ENCODE measurements at places on chromosomes 7 and 10.

GRCh38 chr10:77698267-77698931 is 60.8 kb upstream of the KCNMA1 start:
- no peak for DNase-seq

GRCh38 chr10:25966844-25967243 is 32.8 kb downstream of the MYO3A start:
- no peak for DNase-seq

- no peak for DNase-seq
Observed at GRCh38 chr7:102913826-102914225, 1.0 kb downstream of the LRRC17 start.

GRCh38 chr10:112327678-112328077 is 44.5 kb downstream of the TECTB start:
- no peak for DNase-seq

GRCh38 chr10:90075995-90076394 is 374.6 kb downstream of the KIF20B start:
- no peak for DNase-seq

- DNase-seq, result no peak
Observed at GRCh38 chr7:107560898-107561516, 2.7 kb downstream of the COG5 start.

DNA sequence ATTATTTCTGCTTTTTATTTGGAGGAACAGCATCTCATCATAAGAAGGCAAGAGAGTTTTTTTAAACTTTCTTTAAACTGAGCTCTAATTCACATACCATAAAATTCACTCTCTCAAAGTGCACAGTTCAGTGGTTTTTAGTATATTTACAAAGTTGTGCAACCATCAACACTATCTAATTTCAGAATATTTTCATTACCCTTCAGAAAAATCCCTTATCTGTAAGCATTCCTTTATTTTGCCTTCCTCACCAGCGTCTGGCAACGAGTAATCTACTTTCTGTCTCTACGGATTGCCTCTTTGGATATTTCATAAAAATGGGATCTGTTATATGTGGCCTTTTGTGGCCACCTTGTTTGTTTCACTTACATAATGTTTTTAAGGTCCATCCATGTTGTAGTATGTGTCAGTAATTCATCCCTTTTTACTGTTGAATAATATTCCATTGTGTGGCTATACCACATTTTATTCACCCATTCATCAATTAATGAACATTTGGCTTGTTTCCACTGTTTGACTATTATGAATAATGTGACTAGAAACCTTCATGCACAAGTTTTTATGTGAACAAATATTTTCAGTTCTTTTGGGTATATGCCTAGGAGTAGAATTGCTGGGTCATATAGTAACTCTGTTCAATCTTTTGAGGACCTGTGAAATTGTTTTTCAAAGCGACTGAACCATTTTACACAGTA is 181.5 kb downstream of the TRIL start:
- DNase-seq, result no peak

DNA sequence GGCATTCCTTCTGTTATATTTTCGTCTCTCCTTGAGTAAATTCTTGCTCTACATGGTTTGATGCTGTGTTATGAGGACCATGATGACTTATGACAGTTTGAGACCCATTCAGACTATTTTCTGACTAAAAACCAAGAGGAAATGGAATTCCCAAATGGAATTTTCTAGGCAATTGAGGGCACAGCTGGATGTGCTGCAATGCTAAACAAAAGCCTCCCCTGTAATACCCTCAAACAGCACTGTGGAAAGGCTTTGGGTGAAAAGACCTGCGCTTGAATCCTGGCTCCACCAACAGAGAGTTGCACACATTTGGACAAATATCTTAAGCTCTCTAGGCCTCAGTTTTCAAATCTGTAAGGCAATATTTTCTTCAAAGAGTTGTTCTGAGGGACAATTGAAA is 129.1 kb downstream of the PRKG1 start:
- DNase-seq, result no peak

DNA sequence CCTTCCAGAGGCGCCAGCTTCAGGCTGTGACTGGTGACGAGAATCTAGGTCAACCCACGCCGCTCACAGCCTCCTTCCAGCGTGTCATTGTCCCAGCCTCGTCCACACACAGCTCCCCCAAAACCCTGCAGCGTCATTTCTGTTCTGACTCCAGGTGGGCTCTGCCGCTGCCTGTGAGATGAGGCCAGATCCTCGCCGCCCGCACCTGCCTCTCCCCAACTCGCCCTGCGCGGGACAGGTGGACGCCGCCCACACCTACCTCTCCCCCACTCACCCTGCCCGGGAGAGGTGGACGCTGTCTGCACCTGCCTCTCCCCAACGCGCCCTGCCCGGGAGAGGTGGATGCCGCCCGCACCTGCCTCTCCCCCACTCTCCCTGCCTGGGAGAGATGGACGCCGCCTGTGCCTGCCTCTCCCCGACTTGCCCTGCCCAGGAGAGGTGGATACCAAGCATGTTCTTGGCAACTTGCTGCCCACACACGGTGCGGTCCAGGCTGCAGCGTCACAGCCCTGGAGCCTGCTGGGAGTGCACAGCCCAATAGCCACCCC is 32.0 kb upstream of the CFAP46 start:
- DNase-seq, result no peak

DNA sequence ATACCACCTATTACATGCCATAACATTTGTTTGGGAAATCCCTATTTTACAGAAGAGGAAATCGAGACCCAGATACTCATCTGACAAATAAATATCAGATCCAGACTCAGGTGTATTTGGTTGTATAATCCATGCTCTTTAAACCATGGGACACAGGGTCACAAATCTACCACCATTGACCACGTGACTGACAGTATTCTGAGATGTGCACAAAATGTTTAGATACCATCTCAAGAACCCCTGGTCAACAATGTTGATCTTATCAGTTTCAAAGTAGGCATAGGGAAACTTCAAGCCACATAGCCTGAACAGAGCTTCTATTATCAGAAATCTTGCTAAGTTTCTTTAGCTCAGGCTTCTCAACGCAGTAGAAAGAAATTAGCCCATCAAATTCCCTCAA is 93.6 kb downstream of the ICA1 start:
- DNase-seq, result no peak

- no peak for DNase-seq
Observed at GRCh38 chr10:61096056-61096455, 152.1 kb upstream of the RHOBTB1 start.

DNA sequence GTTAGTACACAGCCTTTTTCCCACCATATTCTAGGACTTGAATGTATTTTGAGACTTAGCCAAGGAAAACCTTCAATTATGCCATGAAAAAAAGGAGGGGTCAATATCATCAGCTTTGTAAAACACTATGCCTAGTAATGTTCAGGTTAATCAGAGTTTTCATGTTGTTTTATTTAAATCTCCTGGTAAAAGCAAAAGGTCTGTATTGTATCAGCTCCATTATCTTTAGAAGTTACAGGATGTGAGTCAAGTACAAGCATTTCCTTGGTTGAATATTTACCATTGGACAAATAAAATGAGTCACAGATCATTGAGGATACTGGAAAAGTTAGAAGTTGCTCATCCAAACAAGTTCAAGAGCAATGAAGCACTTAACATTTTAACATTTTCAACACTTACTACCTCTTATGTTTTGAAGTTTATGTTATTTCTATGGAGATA is 89.9 kb upstream of the CAPZA2 start:
- DNase-seq, result no peak

GRCh38 chr10:97852277-97852676 is 2.6 kb downstream of the GOLGA7B start:
- DNase-seq, result no peak

DNA sequence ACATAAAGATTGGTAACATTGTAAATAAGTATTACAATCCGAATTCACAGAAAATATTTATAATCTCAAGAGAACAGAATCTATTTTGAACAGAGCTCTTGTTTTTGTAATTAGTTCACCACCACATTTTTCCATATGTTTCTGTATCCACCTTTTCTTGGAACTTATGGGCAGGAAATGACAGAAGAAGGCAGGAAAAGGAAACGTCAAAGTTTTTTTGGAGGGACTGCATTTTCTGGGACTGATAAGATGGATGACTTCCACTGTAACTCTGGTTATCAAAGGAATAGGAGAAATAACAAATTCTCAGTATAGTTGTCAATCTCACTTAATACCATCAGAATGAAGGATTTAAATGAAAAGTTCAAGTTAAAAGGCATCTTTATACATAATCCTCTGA is 75.1 kb upstream of the SMNDC1 start:
- no peak for DNase-seq
